ENCODE measurements at places on chromosomes 4 and X. TPM values are rescaled to one million over a fixed set of nuclear protein-coding genes. Genes with fewer than 3 reads are reported as not detected.

Gene SMIM31
- total RNA-seq = not detected

Gene CPLX1
- not detected for total RNA-seq

Gene MAGEA9B
- not detected for total RNA-seq

Gene STAP1
- total RNA-seq = not detected

Gene CXorf65
- not detected for total RNA-seq

Gene CXCL5
- 0.33 TPM for total RNA-seq

Gene CRLF2
- not detected for total RNA-seq

Gene PHKA1
- total RNA-seq = 11.2 TPM

Gene PCDH11X
- not detected for total RNA-seq

Gene C4orf50
- not detected for total RNA-seq
